CD4-positive, alpha-beta T cell (primary cell): ENCODE measurements at places on chromosomes 2 and 18.

- no peaks in the 10 kb centered on the region for H3K4me1 ChIP-seq
- no peak for DNase-seq
- no peak overlapping the region for H3K27ac ChIP-seq
- H3K4me3 ChIP-seq, result no peak overlapping the region
- H3K36me3 ChIP-seq, result no peaks in the 10 kb centered on the region
Observed at GRCh38 chr2:226491112-226491511, 308.5 kb downstream of the IRS1 start.

- H3K27ac ChIP-seq, result no peak overlapping the region
- no peak overlapping the region for H3K4me3 ChIP-seq
- peaks cover 3% of the 10 kb centered on the region for H3K27me3 ChIP-seq
- H3K4me1 ChIP-seq, result no peaks in the 10 kb centered on the region
- no peaks in the 10 kb centered on the region for H3K36me3 ChIP-seq
Observed at GRCh38 chr2:217980036-217980435, 22.8 kb downstream of the TNS1 start.

DNA sequence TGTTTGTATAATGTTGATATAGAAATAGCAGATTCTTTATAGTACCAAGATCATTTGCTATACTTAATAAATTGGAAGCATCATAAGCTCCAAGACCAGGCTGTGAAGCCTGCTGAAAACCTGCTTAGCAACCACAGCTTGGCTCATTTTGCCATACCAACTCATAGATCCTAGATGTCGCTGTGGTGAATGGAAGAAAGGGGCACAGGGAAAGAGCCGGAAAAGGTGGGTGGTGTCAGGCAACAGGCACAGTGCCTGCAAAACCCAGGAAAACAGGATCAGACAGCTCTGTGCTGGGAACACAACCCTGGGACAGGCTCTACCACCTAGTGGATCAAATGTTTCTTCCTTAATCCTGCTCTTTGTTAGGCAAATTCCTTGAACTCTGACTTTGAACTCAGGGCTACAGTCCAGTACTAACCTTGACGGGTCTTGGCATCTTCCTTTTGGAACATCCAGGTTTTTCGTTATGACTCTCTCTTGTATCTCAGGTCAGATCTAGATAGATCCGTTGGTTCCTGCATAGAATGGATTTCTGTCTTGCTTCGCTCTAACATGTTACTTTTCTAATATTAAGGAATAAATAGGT lies 31.6 kb downstream of the TWSG1 start:
- H3K4me3 ChIP-seq, result no peak overlapping the region
- DNase-seq, result no peak
- peaks cover 4% of the 10 kb centered on the region for H3K36me3 ChIP-seq

DNA sequence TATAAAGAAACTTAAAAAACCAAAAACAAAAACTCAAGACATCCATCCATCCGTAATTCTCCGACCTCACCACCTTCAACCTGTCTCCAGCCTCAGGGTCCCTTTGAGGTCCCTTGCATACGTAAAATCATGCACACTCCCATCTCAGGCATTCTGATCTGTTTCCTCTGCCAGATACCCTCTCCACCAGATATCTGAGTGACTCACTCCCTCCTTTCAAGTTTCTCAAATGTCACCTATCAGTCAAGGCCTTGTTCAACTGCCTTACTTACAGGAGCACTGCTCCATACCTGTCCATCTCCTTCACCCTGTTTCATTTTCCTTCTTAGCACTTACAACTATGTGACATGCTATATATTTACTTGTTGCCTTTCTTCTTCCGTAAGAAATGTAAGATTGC lies 369.3 kb downstream of the NBAS start:
- H3K27me3 ChIP-seq, result no peaks in the 10 kb centered on the region
- no peak overlapping the region for H3K27ac ChIP-seq
- no peaks in the 10 kb centered on the region for H3K4me1 ChIP-seq
- H3K36me3 ChIP-seq, result peaks cover 12% of the 10 kb centered on the region

DNA sequence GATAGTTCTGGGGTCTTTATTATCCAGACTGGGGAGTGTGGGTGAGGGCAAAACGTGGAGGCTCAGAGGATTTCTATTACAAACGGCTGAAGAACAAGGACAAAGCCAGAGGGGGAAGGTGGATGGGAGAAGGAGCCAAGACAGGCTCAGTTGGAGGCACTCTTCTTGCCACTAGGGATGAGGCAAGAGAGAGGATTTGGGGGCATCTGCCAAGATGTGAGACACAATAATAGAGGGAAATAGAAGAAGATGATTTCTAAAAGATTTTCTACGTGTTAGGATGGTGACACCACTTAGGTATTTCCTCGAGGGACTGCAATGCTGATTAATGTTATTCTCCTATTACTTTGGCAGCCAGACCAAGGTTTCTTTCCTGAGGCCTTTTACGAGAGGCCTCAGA lies 71.8 kb downstream of the APOB start:
- H3K4me3 ChIP-seq, result no peak overlapping the region
- no peak for DNase-seq
- H3K36me3 ChIP-seq, result no peaks in the 10 kb centered on the region
- no peak overlapping the region for H3K27ac ChIP-seq
- peaks cover 8% of the 10 kb centered on the region for H3K27me3 ChIP-seq

- H3K27me3 ChIP-seq, result no peaks in the 10 kb centered on the region
- H3K27ac ChIP-seq, result no peak overlapping the region
- no peaks in the 10 kb centered on the region for H3K36me3 ChIP-seq
- no peak for DNase-seq
- H3K4me1 ChIP-seq, result peaks cover 19% of the 10 kb centered on the region
Observed at GRCh38 chr2:59882822-59883221, 670.6 kb downstream of the BCL11A start.

DNA sequence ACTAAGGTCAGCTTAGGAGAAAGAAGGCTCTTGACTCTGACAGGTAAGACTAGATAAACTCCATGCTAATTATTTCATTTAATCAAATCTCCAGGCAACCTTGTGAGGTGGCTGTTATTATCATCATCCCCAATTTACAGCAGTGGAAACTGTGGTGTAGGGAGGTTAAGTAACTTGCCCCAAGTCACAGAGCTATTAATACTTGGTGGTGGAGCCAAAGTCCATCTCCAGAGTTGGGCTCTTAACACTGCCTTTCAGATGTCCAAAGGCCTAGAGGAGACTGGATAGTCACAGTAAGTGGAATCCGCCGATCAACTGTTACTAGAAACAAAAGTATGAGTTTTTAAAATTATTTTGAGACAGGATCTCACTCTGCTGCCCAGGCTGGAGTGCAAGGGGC lies 46.6 kb upstream of the SP3 start:
- no peak overlapping the region for H3K4me3 ChIP-seq
- H3K36me3 ChIP-seq, result no peaks in the 10 kb centered on the region
- DNase-seq, result no peak
- H3K27me3 ChIP-seq, result no peaks in the 10 kb centered on the region
- H3K27ac ChIP-seq, result no peak overlapping the region
- H3K4me1 ChIP-seq, result peaks cover 13% of the 10 kb centered on the region

- no peak for DNase-seq
- H3K36me3 ChIP-seq, result no peaks in the 10 kb centered on the region
- no peaks in the 10 kb centered on the region for H3K4me1 ChIP-seq
- H3K27ac ChIP-seq, result no peak overlapping the region
Observed at GRCh38 chr2:190809876-190810525, 70.6 kb upstream of the GLS start.

DNA sequence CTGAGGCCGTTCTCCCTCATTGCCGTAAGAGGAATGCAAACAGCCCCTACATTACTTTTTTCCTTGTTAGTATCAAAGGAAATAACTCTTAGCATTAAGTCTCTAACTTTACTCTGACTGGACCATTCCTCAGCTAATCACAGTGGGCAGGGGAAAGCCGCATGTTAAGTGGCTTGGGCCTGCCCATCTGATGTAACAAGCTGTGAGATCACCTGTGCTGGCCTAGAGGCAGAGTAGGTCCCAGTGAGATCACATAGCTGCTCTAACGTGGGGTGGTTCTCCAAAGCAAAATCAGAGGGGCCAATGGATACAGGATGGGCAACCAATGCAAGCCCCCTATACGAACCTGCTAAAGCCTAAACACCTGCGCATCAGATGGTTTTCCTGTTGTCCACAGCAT lies 5.9 kb upstream of the MOCOS start:
- DNase-seq, result no peak
- H3K4me1 ChIP-seq, result peaks cover 10% of the 10 kb centered on the region
- no peaks in the 10 kb centered on the region for H3K27me3 ChIP-seq
- no peak overlapping the region for H3K27ac ChIP-seq
- no peak overlapping the region for H3K4me3 ChIP-seq

- no peaks in the 10 kb centered on the region for H3K4me1 ChIP-seq
- no peak overlapping the region for H3K4me3 ChIP-seq
- H3K27me3 ChIP-seq, result no peaks in the 10 kb centered on the region
- H3K27ac ChIP-seq, result no peak overlapping the region
Observed at GRCh38 chr2:33836628-33837027, 237.5 kb upstream of the FAM98A start.

DNA sequence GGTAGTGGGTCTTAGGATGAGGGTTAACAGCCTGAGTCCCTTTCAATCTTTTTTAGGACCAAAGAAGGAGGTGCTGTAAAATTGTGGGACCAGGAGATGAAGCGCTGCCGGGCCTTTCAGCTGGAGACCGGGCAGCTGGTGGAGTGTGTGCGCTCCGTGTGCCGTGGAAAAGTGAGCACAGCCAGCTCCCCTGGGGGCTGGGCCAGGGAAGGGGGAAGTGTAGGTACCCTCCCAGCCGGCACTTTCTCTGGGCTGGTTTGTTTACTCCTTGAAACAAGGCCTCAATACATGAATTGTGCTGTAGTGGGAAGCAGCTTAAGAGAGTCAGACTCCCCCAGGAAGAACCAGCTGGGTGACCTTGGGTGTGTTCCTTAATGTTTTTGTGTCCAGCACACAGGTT lies 90.1 kb downstream of the RTN4 start:
- H3K4me1 ChIP-seq, result peaks cover 17% of the 10 kb centered on the region
- no peak overlapping the region for H3K27ac ChIP-seq
- H3K4me3 ChIP-seq, result no peak overlapping the region
- no peaks in the 10 kb centered on the region for H3K36me3 ChIP-seq
- no peak for DNase-seq

GRCh38 chr2:42742740-42743658 lies 20.9 kb downstream of the OXER1 start:
- no peak overlapping the region for H3K4me3 ChIP-seq
- H3K27ac ChIP-seq, result no peak overlapping the region
